Activated CD4-positive, CD25-positive, alpha-beta regulatory T cell treated with anti-CD3 and anti-CD28 coated beads, Interleukin-2, amount 50 U/mL, for 24 hours (primary cell): ENCODE measurements at places on chromosomes 4 and X.

DNA sequence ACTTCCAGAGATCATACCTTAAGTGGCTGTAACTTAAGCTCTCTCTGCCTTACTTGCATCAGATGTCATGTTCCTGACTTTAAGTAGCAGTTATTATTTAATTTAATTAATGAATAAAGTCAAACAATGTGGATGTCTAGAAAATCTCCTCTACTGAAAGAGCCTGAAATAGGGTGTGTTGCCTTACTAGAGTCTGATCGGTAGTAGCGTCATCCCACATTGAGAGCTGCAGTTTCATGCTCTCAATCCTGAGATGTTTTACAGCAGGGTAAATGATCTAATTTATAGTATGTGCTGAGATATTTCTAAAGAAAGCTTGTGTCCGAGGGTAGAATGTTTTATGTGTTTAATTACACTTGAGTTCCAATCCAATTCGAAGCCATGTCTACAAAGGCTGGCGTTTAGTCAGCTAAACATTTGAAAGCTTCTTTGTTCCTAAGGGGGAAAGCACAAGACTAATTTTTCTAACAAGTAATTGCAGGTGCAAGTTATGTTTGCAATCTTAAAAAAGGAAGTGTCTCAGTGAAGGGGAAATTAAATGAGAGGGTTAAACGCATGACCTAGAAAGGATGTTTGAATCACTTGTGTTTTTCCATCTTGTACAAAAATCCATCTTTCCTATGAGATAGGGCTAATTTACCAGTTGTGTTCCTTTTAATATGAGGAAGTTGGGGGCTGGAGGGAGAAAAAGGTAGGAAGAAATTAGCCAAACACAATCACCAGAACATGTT lies 391.0 kb upstream of the MAGEB2 start:
- no peak for ATAC-seq

- no peak for ATAC-seq
Observed at GRCh38 chr4:24144381-24144780, 254.5 kb upstream of the PPARGC1A start.

DNA sequence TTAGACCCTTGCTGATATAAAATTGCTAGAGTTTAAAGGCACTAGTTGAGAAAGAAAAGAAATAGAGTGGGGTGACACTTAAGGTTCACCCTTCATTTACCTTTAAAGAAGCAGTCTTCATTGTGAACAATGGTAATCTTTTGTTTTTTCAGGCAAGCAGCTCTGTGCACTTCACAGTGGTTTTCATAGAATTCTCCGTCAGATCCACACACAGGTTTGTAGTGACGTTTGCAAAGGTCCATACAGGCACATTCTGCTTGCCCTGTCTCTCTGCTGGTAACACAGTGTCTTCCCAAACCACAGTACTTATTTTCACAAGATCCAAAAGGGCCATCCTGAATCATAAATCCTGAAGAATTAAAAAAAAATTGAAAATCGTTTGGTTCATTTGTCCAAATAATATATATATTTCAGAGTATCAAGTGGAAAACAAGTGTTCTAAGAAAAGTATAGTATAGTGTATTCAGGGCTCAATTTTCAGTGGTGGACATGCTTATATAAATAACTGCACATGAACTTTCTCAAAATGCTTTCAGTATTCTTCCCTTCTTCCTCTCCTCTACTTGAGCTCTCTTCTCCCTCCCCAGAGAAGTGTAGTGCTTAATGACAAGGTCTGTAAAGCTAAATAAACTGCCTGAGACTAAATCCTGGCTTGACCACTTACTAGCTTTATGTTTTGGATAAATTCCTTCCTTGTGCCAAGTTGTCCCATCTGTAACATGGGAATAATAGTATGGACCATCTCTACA lies 243.3 kb downstream of the FSTL5 start:
- ATAC-seq = no peak

DNA sequence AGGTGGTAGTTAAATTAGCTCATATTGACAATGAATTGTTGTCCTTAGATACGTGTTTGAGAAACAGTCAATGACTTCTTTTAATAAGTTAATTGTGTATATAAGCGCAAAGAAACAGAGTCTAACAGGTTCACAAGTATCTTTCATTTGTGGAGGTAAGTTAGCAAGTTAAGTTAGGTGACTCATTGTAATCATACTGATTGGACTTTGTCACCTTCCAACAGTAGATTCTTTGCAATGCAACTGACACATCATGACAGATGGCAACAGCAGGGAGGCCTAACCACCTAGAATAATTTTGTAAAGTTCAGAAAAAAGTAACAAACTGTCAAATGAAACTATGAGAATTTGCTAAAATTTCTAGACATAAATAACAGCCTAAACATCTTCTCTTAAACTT lies 207.6 kb upstream of the PITX2 start:
- ATAC-seq = no peak

GRCh38 chrX:115940888-115941332 lies 229.6 kb upstream of the AGTR2 start:
- no peak for ATAC-seq

GRCh38 chrX:107629540-107629909 lies 1.2 kb downstream of the PRPS1 start:
- ATAC-seq = no peak

- ATAC-seq = no peak
Observed at GRCh38 chr4:109969919-109970318, 57.2 kb downstream of the EGF start.

DNA sequence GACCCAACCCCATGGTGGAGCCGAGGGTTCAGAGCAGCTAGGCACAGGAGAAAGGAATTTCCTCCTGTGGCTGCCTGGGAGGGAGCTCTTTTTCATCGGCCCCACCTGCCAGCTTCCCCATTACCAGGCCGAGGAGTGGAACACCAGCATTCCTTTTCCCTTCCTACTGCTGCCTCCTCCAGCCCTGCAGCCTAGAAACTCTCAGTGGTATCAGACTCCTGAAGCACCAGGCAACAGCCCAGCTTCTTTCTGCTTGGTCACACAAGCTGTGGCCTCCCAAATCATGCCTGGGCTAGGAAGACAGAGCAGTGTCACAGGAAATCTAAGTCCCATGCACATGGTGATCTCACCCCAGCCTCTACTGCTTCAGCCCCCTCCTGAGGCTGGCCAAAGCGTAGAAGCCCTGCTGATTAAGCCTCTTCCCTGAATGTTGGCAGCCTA lies 30.1 kb downstream of the RTL5 start:
- no peak for ATAC-seq
